Fibroblast of lung (primary cell): ENCODE measurements at places on chromosomes 1 and 21. TPM values are rescaled to one million over a fixed set of nuclear protein-coding genes. Genes with fewer than 3 reads are reported as not detected.

DNA sequence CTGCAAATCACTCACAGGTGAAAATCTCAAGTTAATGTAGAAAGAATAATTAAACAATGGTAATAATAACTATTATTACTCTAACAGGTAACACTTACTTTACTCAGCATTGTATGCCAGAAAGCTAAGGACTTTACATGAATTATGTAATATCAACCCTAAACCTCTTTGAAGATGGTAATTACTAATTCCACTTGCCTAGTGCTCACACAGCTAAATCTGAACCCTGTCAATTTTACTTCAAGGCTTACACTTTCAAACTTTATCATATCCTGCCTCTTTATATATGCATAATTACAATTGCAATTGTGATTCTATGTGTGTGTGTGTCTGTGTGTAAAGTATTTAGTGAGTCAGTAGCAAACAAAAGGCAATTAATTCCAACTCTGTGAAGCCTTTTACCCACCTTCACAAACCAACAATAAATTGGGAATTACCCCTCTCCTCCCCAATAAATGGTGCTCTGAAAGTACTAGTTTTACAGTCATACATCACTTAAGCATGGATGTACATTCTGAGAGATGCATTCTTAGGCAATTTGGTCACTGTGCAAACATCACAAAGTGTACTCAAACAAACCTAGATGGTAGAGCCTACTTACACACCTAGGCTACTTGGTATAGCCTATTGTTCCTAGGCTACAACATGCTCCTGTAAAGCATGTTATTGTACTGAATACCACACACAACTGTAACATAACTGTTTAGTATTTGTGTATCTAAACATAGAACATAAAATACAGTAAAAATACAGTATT is 5.9 kb downstream of the ZNF644 start:
- no peaks in the 10 kb centered on the region for H3K27me3 ChIP-seq
- H3K4me1 ChIP-seq = peaks cover 2% of the 10 kb centered on the region
- no peaks in the 10 kb centered on the region for H3K36me3 ChIP-seq

DNA sequence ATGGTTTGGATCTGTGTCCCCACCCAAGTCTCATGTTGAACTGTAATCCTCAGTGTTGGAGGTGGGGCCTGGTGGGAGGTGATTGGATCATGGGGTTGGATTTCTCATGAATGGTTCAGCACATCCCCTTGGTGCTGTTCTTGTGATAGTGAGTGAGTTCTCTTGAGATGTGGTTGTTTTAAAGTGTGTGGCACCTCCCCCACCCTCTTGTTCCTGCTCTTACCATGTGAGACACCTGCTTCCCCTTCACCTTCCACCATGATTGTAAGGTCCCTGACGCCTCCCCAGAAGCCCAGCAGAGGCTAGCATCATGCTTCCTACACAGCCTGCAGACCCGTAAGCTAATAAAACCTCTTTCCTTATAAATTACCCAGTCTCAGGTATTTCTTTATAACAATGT is 55.8 kb downstream of the SUSD4 start:
- H3K4me3 ChIP-seq = no peak overlapping the region
- H3K36me3 ChIP-seq = no peaks in the 10 kb centered on the region
- H3K27me3 ChIP-seq = no peaks in the 10 kb centered on the region

DNA sequence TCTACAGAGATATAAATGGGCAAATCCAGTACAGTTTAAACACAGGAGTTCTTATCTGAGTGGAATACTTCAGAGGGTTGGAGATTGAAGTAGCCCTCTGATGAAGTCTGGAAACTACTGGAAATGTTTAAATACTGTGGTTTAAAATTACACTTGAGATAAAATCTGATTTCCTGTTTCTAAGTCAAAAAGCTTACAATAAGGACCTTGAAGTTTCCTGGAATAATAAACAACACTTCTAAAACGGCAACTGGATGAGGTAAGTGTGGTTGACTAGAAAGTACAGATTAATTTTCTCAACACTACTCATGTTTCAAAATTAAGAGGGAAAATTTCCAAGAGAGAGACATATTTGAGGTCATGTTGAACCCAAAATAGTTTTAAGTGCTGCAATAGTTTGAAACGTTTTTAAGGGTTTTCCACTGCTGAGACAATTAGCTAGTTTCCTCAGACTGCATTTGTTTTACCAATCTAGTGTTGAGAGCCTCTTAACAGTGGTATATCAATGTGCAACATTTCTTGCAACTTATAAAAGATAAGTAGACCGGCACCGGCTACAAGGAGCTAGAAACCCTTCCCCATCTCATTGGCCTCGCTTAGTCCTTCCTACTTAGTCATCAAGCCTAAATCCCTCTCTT is 27.4 kb downstream of the KCNA3 start:
- H3K27me3 ChIP-seq = no peaks in the 10 kb centered on the region
- H3K27ac ChIP-seq = peak overlapping the region; percentile 65
- no peak overlapping the region for H3K4me3 ChIP-seq
- peaks cover 13% of the 10 kb centered on the region for H3K4me1 ChIP-seq
- H3K36me3 ChIP-seq = no peaks in the 10 kb centered on the region
- peak; percentile 38 for DNase-seq

DNA sequence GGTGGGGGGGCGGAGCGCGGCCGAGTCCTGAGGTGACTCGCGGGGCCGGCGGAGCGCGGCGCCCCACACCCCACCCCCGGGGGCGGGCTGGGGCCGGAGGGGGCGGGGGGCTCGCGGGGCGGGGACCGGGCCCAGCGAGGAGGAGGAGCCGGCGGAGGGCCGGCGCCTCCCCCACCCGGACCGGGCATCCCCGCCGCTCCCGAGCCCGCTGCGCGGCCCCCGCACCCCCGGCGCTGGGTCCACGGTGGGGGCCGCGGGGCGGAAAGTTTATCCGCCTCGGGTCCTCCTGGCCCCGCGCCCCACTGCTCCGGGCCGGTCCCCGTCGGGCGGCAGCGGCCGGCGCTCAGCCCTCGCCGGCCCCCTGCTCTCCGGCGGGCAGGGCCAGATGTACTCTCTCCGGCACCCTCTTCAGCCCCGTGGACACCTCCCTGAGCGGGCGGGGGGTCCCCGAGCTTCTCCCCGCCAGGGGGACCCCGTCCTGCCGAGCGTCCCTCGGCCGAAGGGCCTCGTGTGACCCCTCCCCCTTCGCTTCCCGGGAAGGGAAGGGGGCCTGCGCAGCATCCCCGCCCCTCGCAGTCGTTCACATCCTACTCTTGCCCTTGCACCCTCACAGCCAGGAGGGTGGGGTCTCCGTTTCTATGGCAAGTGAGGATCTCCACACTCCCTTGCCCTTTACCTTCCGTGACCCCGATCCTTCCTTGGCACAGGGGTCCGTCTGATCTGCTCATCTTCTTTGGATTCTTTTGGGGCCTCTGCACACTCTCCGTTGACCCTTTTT is 663 bp downstream of the CAMTA1 start:
- no peak for DNase-seq
- H3K4me3 ChIP-seq = peak overlapping the region; percentile 79
- no peaks in the 10 kb centered on the region for H3K27me3 ChIP-seq
- no peaks in the 10 kb centered on the region for H3K36me3 ChIP-seq

The RAB3B gene
- 7.2 and 36.5 TPM in 2 replicates for total RNA-seq
